Fibroblast of skin of scalp (primary cell): ENCODE measurements at places on chromosomes 7 and 10.

- peak; percentile 54 for DNase-seq
These were observed 220.0 kb downstream of the ARHGAP21 start for GRCh38 chr10:24503461-24504320.

GRCh38 chr7:140042386-140042670, 20.4 kb downstream of the PARP12 start:
- no peak for DNase-seq

DNA sequence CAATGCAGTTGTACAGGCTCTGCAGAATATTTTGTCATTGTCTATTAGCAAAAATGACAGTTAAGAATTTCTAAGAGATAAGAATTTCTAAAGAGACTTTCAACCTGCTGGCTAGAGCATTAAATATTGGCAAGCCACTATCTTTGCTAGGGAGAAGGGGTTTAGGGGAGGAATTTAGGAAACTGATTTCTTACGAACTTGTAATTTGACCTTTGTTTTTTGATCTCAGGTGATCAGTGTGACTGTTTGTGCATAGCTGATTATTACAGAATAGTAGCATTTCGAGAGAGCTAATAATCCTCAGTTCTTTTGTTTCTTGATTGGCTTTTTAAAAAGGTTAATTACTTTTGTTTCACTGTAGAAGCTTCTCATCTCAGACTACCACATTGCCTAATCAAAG, 68.1 kb downstream of the ST7 start:
- DNase-seq: no peak

GRCh38 chr10:70148516-70148915, 2.0 kb upstream of the TYSND1 start:
- no peak for DNase-seq

GRCh38 chr10:29616542-29616941, 18.2 kb downstream of the SVIL start:
- DNase-seq: no peak

DNA sequence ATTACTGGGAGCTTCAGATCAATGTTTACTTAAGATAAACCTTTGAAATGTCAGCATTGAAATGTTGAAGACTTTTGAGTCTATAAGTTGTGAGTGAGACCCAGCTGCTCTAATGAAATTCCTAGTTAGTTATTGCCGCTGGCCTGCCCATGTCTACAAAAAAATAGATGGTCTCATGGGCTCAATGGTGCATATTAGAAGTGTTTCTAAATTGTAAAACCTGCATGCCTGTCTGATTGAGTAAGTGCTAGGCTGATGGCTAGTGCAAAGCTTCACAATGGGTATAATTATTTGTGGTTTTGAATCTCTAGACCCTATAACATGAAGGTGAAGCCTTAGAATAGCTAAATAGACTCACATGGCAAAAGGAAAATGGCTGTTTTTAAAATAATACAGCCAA, 234.5 kb downstream of the SORCS3 start:
- DNase-seq: no peak

DNA sequence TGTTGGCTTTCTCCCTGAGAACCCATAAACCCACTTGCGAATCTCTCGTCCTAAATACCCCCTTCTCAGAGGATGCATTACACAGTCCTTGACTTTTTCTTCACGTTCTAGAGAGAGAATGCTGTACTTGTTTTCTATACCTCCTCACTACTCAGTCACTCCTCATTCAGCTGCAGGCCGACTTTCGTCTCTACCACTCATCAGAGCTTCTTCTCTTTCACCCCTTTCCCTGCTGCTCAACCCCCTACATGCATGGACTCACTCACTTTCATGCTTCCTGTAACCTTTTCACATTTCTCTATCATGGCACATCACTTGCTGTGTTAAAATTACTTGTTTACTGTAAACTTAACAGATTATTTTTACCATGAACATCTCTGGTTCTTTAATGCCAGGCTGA, 19.8 kb downstream of the MDFIC start:
- DNase-seq: no peak

GRCh38 chr10:114401195-114401791, 3.0 kb downstream of the AFAP1L2 start:
- DNase-seq: peak; percentile 66

DNA sequence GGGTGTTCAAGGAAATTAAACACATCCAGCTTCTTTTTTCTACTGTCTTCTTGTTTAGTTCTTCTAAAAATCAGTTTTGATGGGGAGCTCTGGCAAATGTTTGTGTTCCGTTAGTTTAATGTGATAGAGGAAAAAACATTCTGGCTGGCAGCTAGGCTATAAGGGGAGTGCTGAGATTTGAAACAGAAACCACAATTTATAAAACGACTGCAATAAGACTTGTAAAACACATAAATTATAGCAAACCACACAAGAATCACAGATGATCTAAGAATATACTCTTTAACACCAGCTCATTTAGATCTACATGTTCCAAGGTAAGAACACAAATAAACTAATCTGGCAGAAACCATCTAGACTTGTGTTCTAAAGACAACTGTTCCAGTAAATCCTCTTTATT, 425.5 kb downstream of the CNTNAP2 start:
- no peak for DNase-seq

GRCh38 chr10:113386005-113386404, 166.8 kb upstream of the HABP2 start:
- DNase-seq: peak; percentile 82

DNA sequence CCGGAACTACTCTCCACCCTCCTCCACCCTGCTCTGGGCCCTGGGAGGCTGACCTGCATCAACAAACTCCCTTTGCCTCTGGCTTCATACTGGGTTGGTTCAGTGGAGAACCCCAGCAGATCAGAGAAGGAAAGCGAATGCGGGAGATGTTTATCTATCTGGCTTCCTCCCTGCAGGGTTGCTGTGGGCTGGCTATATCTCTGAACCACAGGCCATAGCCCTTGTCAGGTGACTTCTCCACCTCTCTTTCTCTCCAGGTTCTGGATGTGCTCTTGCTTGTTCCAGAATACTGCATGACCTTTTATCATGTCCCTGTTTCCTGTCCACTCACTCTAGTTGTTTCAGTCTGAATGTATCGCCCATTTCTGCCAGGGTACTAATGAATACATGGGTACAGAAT, 51.7 kb upstream of the IFRD1 start:
- no peak for DNase-seq
